ENCODE measurements at places on chromosomes 6 and 20. TPM values are rescaled to one million over a fixed set of nuclear protein-coding genes. Genes with fewer than 3 reads are reported as not detected.

The C6orf58 gene
- total RNA-seq, result not detected

The INSM1 gene
- total RNA-seq, result not detected

The FOXS1 gene
- total RNA-seq, result 15.7 TPM

The ADGB gene
- not detected for total RNA-seq

The SRSF12 gene
- total RNA-seq, result under 0.01 TPM

The FRS3 gene
- 1.1 TPM for total RNA-seq

The TRIM15 gene
- not detected for total RNA-seq

The SLC17A4 gene
- not detected for total RNA-seq

The TLDC2 gene
- 0.19 TPM for total RNA-seq

The BTN1A1 gene
- under 0.01 TPM for total RNA-seq

The CCN5 gene
- 0.93 TPM for total RNA-seq

The TMC2 gene
- not detected for total RNA-seq

Measured in aortic smooth muscle cell (primary cell).